ENCODE measurements at places on chromosomes 3 and 15.

DNA sequence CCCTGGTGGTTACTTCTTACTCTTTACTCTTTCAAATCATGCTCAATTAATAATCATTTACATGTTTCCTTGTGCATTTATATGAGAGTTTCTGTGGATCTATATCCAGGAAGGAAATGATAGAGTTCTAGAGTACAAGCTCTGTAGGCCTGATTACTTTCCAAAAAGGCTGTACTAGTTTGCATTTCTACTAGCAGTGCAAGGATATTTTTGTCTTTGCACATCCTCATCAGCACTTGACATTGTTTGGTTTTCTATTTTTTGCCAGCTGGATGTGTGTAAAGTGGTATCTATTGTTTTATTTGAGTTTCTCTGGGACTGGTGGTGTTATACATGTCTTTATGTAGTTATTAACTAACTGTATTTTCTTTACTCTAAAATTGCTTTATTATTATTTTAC lies 19.6 kb upstream of the SLC7A14 start:
- no peak for DNase-seq

DNA sequence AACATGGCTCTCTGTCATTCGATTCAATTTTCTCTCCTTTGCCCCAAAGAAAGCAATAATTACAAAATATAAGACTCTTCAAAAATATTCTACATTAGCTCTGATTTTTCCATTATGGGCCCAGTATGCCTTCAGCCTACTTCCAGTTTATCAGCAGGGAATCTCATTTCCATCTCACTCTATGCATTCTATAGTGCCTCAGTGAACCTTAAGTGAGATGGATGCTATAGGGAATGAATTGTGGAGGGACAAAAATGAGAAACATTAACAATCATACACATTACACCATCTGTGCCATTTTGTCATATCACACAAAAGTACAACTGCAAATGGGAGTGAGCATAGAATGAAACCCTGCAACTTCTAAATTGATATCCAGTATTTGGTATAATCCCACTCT lies 50.7 kb upstream of the TSPAN3 start:
- DNase-seq, result no peak

- no peak for DNase-seq
These were observed 355.3 kb upstream of the RORA start for GRCh38 chr15:61584410-61584809.

DNA sequence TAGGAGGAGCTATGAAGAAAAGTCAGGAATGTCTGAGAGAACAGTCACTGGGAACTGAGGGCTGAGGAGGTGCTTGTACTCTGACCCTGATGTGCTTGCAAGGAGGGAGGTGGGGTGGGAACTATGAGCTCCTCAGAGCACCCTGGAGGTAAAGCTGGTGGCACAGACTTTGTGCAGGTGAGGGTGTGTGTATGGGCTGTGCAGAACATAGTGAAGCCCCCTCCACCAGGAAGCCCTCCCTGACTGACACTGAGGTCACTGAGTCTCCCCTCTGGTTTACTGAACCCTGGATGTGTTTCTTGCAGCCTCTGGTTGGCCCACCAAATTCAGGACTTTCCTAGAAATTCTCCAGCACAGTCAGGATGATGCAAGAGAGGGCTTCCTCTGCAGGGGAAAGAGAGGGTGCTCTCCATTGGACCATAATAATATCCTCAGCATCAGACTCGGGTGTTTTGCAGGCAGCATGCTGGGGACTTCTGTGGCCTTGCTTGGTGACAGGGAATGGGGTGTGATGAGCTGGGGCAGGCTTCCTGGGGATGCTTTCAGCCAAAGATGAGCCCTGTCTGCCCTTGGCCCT lies 1.5 kb upstream of the ISLR start:
- DNase-seq, result no peak

DNA sequence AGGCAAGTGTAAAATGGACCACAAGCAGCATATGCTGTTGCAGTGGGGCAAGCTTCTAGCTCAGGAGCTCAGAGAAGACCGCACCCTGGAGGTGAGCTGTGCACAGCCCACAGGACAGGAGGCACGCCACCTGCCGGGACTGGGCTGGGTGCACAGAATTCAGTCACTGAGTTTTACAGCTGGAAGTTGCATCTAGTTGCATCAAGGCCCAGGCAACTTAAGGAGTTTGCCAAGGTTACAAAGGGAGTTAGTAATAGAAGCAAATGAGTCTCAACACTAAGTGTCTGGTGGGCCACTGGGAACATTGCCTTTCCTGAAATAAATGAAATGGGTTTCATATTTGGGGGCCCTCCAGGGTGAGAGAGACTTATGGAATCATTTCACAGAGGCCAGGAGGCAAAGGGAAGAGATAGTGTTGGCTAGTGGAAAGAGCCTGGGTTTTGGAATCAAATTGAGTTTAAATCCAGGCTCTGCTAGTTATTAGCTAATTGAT lies 36.0 kb upstream of the TIMP4 start:
- no peak for DNase-seq

DNA sequence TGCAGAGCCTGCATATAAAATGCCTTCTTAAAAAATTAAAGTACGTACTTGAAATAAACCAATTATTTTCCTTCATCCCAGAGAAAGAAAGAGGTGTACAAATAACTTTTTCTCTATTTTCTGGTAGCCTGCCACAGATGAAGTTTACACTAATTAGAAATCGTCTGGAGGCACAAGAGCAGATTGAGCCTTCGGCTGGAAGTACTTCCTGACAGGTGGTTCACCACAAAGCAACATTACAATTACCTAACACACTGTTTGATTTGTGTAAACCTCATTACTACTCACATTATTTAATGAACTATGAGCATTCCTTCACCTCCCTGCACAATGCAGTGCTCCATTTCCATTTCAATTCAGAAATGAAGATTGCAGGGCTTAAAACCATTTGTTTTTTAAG lies 856.1 kb downstream of the SI start:
- no peak for DNase-seq

DNA sequence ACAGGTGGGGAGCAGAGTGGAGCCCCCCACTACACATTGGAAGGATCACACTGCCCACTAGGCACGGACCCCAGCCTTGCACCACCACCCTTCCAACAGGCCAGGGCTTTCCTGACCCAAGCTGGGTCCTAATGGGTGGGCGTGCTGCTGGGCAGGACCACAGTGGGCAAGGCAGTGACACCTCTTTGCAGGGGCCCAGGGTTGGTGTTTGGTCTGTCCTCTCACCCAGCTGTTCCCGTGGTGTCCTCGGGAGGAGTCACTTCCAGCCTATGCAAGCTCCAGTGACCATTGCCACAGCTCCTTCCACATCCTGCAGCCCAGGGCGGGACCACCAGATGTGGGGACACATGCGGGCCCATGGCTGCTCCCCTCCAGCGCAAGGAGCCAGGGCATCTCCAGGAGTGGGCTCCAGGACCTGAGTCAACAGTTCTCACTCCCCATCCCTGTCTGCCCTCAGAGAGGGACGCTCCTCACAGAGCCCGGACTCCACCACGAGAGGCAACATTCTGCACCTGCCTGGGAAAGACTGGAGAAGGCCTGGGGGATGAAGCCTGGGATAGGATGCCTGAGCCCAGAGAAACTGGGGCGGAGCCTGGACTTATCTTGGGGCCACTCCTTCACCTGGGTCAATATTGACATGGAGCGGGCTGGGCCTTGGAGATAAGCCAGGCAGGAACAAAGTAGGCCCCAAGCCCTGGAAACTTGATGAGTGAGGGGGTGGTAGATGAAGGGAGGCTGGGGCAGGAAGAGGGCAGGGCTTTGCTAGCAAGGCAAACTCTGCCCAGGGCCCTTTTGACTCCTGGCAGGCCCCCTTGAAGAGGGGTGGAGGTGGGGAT lies 3.9 kb upstream of the VILL start:
- DNase-seq, result no peak

DNA sequence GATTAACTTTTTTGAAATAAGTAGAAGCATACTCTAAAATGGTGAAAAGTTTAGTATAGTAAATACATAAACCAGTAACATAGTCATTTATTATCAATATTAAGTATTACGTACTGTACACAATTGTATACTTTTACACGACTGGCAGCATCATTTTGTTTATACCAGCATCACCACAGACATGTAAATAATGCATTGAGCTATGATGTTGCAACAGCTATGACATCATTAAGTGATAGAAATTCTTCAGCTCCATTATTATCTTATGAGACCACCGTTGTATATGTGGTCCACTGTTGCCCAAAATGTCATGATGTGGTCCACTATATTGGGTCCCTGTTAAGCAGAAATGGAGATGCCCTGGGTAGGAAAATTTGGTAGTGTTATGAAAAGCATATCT lies 51.3 kb downstream of the DRD3 start:
- no peak for DNase-seq

DNA sequence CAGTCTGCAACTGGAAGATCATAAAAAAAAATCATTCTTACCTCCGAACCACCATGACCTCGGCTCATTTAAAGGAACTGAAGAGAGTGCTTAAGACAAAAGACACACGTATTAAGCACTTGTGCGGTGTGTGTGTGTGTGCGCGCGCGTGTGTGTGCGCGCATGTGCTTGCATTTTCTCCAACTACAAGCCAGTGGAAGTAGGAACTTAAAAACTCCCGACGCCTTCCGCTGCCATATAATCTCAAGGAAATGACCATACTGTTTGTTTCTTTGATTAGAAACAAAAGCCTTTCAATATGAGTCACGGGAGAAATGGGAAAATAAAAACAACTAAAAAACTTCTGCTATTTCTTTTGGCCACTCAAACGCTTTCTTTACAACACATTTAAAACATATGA lies 32.4 kb downstream of the FRMD4B start:
- DNase-seq, result no peak

DNA sequence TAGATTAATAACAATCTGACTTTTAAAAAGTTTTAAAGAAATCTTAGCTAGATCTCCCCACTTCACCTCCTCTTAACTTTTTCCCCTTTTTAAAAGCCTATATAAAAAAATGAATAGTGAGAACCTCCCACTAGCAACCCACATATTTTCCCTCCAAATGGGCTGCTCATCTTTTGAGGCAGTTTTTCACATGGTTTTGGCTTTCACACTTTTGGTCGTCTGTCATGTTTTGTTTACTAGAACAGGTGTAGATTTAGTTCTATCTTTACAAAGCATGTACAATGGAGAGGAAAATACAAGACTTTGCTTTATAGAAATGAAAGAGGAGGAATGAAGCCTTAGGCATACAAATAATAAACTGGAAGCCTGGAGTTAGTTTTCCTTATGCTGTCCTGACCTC lies 126.7 kb upstream of the EOMES start:
- DNase-seq, result no peak

DNA sequence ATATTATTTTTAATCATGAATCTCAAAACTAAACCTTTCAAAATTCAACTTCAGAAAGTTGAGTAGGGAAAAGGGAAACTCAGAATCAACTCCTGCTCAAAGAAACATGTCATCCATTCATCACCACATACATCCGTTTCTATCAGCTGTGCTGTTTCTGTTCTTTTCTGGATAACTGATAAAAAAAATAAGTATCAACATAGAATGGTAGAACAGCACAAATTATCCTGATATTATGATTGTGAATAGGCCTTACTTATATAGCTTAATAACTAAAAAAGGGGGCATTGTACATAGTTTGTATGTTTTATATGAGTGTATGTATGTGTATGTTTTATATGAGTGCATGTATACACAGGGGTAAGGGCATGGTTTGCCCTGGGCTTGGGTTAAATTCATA lies 3.1 kb downstream of the TM4SF1 start:
- no peak for DNase-seq

- DNase-seq, result no peak
These were observed 30.5 kb downstream of the CA12 start for GRCh38 chr15:63351170-63351569.

GRCh38 chr15:39685999-39686613 lies 96.5 kb downstream of the FSIP1 start:
- DNase-seq, result no peak

GRCh38 chr3:38317192-38317759 lies 29.3 kb upstream of the XYLB start:
- no peak for DNase-seq

DNA sequence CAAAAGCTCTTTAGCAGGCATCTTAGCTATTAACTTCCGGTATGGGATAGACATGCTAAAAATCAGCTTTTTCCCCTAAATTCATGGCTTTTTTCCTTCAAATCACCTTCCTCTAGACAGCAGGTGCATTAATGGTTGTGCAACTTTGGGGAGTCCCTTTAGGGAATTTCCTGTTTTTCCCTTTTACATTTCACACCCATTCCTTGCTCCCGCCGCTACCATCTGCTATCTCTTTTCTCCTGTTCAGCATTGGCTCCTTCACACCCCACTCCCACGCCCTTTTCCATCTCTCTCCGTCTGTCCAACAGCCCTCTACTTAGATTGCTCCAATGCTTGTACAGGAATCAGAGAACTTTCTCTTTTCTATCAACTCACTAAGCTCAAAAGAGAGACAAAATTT lies 43.4 kb downstream of the FEZF2 start:
- no peak for DNase-seq

DNA sequence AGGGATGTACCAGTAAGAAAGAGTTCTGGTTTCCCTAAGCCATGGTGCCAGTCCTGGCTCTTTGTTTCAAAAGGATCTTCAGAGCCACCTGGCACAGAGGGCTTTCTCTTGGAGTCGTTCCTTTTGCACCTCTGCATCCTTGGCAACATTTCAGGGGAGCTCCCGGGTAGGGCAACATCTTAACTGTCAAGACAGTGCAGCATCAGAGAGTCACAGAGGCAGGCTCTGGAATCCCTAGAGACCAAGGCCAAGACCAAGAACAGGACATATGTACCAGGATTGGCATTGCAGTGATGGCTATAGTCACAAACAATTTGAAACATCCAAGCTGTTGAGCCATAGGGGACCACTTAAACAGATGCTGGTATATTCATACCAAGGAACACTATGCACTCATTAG lies 129.4 kb upstream of the ADPGK start:
- no peak for DNase-seq

GRCh38 chr3:57221883-57222282 lies 5.6 kb upstream of the APPL1 start:
- no peak for DNase-seq

- no peak for DNase-seq
These were observed 4.1 kb upstream of the COX17 start for GRCh38 chr3:119681279-119681678.

- DNase-seq, result no peak
These were observed 168.2 kb upstream of the NR2F2 start for GRCh38 chr15:96162322-96162721.

- no peak for DNase-seq
These were observed 48.2 kb upstream of the FNDC3B start for GRCh38 chr3:171991166-171991565.

DNA sequence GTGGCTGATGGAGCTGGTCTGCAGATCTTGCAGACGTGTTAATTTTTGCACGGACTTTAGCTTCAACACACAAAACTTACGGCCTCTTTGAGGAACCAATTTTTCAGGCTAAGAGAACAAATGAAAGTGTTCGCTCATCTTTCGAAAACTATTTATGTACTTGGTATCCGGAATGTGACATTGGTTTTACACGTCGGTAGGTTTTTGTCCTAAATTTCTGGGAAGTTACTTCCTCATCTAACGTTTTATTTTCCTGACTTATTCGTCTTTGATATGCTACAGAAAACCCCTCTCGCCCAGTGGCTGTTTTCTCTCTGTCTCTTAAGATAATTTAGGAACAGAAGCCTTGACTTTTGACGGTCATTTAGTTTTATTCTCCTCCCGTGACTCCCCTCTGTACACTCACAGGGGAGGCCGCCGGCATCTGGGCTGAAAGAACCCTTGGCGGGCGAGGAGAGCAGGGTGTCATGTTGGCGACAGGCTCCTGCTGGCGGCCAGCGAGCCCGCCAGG lies 834 bp upstream of the GREM1 start:
- no peak for DNase-seq

- no peak for DNase-seq
These were observed 12.1 kb downstream of the CAND2 start for GRCh38 chr3:12808587-12808986.

- DNase-seq, result no peak
These were observed 89.6 kb upstream of the TSEN2 start for GRCh38 chr3:12394569-12395271.
